Stimulated activated naive CD8-positive, alpha-beta T cell treated with anti-CD3 and anti-CD28 coated beads, Interleukin-15, amount 100 ng/mL, for 72 hours (primary cell): ENCODE measurements at places on chromosomes 2 and 18.
A peak's percentile ranks its signal among the peaks of the same experiment; 100 is the strongest.

DNA sequence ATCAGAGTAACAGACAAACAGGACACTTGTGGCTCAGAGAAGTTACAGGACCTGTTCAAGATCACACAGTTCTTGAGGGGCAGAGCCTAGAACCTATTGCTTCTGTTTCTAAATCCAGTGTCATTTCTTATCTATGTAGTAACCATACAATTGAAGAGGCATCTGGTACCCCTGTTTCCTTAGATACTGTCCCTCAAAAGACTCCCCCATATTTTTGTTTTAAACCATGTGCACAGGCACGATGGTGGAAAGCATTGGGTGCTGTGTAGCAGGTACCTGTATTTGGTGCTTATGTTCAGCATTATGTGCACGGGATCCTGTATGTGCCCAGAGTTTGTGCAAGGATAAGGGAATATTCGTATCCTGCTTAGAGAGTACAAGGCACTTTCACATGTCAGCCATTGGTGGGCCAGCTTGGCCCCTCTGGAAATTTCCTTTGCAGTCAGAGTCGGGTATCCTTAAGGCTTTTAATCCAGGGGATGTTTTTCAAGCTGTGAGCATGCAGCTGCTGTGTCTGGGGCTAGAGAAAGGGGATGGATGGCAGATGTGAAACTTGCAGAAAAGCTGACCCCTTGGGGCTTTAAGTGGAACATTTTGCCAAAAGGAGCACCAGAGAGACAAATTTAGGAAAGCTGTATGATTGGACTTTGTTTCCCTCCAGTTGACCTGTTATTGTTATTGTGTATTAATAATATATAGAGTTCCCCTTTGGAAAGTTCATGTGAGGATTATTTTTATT, 2.1 kb downstream of the LBH start:
- DNase-seq = no peak

GRCh38 chr2:127080226-127080937, 26.6 kb downstream of the BIN1 start:
- peak; percentile 33 for DNase-seq

DNA sequence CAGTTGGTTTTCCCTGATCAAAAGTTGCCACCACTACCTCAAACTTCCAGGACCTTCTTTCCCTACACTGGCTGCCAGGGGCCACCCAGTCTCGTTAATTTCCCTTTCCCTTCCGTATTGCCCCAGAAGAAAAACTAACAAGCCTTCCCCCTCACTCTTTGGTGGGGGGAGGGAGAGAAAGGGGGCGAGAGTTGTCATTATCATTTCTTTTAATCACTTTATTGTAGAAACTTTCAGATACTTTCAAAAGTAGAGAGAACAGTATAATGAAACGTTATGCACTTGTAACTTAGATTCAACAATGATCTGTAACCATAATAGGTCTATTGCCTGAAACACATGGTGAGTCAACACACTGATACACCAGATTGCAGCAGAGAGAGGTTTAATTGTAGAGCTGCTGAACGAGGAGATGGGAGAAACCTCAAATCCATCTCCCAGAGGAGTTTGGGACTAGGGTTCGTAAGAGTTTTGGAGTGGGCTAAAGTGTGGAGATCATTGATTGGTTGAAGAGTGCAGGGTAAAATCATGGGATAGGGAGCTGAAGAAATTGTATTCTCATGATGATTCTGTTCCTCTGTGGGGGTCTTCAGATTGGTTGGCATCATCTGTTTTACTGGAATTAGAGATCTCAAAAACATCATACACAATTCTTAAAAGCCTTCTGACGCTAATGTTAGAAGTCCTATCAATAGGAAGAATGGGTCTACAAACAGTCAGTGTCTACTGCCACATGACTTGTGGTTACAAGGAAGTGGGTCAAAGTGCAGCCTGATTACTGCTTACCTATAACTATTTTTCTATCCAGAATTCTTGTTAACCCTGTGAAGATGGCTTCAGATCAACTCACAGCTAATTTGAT, 2.6 kb upstream of the RNF149 start:
- DNase-seq = no peak

DNA sequence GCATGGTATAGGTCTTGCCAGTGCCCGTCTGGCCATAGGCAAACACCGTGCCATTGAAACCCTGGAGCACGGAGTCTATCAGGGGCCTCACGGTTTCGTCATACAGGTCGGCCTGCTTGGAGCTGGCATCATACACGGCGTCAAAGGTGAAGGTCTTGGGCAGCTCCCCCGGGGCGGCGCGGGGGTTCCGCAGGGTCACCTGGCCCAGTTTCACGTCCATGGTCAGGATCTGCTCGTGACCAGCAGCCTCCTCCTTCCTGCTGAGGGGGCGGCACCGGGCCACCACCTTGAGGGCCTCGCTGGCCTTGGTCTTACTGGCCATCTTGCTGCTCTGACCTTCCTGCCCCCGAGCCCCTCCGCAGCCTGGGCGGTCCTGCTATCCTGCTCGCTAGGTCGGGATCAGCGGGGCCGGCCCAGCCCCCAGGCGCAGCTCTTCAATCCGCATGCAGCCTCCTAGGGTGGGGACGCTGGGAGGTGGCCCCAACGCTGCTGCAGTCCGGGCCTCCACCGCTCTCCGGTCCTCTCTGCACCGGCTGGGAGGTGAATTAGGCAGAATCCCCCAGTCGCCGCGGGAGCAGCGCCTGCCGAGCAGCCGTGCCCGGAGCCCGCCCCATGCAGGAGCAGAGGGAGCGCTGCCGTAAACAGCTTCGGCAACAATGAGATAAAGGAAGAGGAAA, 563 bp downstream of the KIF3C start:
- DNase-seq = no peak

DNA sequence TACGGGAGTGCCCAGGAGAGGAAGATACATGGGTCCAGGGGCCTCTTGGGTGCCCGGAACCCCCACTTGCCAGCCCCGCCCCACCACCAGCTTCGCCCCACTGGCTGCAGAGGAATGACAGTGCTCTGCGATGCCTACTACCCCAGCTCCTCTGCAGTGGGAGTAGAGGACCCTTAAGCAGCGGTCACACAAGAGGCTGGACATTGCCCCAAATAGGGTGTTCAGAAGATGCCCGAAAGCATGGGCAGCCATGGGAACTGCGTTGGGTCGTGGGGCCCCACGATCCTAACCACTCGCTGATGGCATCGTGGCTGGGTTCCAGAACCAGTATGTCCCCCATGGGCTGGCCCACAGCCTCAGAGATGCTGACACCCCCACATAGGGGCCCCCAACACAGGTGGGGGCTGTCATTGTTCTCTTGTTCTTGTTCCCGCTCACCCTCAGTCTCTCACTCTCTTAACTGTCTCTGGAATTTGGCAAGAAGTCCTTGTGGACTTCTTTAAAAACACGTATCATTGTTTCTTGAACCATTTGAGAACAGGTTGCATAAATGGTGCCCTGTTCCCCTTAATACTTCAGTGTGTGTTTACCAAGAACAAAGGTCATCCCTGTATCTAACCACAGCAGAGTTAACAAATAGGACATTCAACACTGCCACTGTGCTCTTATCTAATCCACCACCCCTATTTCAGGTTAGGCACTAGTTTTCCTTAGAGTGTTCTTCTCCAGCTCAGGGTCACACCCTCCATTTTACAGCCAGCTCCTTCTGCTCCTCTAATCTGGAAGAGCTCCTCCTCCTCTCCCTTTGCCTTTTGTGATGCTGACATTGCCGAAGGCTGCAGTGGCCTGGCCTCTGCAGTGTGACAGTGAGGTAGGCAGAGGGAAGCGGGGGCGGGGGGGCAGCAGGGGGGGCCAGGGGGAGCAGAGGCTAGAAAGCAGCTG, 76.3 kb downstream of the STPG4 start:
- no peak for DNase-seq
